ENCODE measurements at places on chromosomes 1 and 21. TPM values are rescaled to one million over a fixed set of nuclear protein-coding genes. Genes with fewer than 3 reads are reported as not detected.

DNA sequence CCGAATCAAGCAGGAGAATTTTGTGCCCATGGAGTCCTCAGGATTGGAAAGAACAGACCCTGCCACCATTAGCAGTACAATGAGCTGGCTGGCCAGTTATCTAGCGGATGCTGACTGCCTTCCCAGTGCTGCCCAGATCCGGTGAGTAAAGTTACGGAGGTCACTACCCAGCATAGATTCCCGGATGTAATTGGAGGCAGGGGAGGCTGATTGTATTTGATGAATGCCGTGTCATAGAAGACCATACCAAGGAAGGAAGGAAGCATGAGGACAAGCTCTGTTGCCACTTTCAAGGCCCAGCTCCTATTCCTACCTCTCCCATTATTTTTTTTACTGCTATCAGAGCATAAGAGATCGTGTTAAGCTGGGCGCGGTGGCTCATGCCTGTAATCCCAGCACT lies 26.2 kb upstream of the VAMP3 start:
- no peaks in the 10 kb centered on the region for H3K27me3 ChIP-seq
- no peak overlapping the region for H3K27ac ChIP-seq
- H3K4me1 ChIP-seq = no peaks in the 10 kb centered on the region
- no peaks in the 10 kb centered on the region for H3K36me3 ChIP-seq
- H3K4me3 ChIP-seq = no peak overlapping the region
- DNase-seq = no peak

- H3K27me3 ChIP-seq = no peaks in the 10 kb centered on the region
- H3K27ac ChIP-seq = no peak overlapping the region
- no peaks in the 10 kb centered on the region for H3K4me1 ChIP-seq
These were observed 600.5 kb downstream of the USP25 start for GRCh38 chr21:16330082-16330907.

DNA sequence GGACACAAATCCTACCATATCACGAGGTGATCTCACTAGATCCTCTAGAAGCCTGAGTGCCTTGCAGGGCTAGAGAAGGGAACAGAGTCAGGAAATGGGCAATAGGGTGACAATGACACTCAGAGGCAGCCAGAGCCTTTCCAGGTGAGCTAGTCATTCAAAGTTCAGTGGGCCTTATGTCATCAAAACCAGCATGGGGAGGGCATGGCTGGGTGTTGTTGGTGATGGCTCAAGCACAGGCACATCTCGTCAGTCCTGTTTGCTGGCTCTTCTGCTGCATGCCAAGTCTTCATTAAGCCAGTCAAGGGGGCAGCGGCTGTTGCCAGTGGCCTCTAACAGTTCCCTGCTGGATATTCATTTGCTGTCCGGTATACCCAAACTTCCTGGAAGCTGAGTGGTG lies 99.6 kb upstream of the USP24 start:
- no peak overlapping the region for H3K27ac ChIP-seq
- no peak overlapping the region for H3K4me3 ChIP-seq
- DNase-seq = no peak
- H3K27me3 ChIP-seq = peaks cover 2% of the 10 kb centered on the region

- DNase-seq = no peak
- H3K27ac ChIP-seq = no peak overlapping the region
- no peak overlapping the region for H3K4me3 ChIP-seq
- H3K36me3 ChIP-seq = peaks cover 4% of the 10 kb centered on the region
- peaks cover 24% of the 10 kb centered on the region for H3K4me1 ChIP-seq
These were observed 12.6 kb upstream of the S100B start for GRCh38 chr21:46617267-46618051.

DNA sequence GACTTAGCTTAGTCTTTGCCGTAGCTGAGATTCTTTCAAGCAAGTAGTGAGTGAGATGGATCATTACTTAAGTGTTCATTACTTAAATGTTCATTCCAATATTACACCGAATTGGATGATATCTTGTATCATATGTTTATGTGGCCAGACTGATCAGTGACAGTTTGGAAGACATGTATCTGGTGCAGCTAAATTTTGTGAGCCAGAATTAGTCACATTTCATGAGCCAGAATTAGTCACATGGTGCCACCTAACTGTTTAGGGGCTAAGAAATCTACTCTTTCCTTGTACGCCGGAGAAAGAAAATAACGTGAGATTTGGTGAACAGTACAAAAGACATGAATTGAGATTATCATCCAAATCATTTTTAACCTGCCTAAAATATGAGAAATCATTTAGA lies 355.6 kb downstream of the USP25 start:
- H3K36me3 ChIP-seq = no peaks in the 10 kb centered on the region
- H3K4me1 ChIP-seq = no peaks in the 10 kb centered on the region
- no peak overlapping the region for H3K4me3 ChIP-seq
- no peak for DNase-seq
- no peak overlapping the region for H3K27ac ChIP-seq

GRCh38 chr1:55049914-55050278 lies 10.5 kb downstream of the PCSK9 start:
- H3K36me3 ChIP-seq = no peaks in the 10 kb centered on the region
- no peak overlapping the region for H3K4me3 ChIP-seq
- H3K27me3 ChIP-seq = no peaks in the 10 kb centered on the region
- no peak overlapping the region for H3K27ac ChIP-seq
- no peaks in the 10 kb centered on the region for H3K4me1 ChIP-seq

AGO1 gene
- 22.4 TPM for total RNA-seq

ATAD3C gene
- total RNA-seq = 0.17 TPM

TTC13 gene
- total RNA-seq = 39.2 TPM
